Activated CD4-positive, alpha-beta T cell treated with anti-CD3 and anti-CD28 coated beads for 4 hours (primary cell): ENCODE measurements at places on chromosomes 6 and 20.
A peak's percentile ranks its signal among the peaks of the same experiment; 100 is the strongest.

- peak; percentile 7 for DNase-seq
Observed at GRCh38 chr6:18154507-18155149, at the start of gene TPMT. Gene TPMT, minus strand, starts transcription at chr6:18155077. Its CDS starts 5,950 bp downstream, at chr6:18149127.

DNA sequence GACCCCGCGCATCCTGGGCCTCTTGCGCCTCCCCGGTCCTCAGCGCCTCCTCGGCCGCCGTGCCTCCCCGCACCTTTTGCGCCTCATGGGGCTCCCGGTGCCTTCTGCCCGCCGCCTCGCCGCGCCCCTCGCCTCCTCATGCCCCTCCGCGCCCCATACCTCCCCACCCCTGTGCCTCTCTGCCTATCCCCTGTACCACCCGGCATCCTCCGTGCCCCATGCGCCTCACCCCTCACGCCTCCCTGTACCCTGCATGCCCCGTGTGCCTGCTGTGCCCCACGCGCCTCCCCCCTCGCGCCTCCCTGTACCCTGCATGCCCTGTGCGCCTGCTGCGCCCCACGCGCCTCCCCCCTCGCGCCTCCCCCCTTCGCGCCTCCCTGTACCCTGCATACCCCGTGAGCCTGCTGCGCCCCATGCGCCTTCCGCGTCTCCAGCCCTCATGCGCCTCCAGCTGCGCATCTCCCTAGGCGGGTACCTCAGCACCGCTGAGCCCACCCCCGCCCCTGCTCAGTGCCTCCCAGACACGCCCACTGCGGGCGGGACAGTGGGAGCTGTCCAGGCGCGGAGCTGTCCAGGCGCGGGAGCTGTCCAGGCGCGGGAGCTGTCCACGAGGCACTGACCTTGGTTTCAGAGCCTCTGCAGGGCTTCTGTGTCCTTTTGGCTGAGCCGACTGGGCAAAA, 37.1 kb downstream of the IGF2R start:
- DNase-seq = no peak

DNA sequence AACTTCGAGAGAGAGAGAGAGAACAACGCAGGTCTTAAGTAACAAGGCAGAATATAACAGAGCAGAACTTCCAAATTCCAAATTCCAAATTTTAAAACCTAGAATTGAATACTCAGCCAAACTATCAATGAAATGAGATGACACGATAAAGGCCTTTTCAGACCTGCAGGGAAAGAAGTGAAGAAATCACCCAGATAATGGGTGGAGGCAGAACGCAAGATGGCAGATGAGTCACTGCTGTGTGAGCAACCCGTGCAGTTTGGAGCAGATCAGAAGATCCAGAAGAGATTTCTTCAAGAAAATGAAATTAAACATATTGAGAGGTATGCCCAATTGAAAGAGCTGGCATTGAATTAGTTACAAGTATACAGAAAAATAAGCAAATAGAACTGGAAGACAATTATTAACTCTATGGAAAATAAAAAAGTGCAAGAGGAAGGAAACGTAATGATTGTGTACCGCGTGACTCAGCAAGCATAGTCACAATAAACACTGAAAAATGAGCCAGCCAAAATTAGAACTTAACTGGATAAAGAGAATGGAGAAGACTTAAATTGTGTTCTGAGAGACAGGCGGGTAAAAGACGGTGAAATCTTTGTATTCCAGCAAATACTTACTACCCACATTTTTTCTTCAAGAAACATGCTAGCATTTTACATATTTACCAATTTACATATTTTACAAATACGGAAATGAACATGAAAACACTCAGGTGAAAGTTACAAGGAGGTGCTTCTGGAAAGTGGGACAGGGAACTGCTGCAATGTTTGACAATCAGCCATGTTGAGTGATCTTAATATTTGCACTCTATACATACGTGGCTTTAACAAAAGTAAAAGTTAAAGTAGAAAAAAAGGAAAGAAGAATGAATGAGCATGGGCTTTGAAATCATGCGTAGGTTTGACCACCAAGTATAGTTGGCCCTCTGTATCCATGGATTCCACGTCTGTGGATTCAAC, 87.9 kb upstream of the CDYL start:
- DNase-seq = no peak

GRCh38 chr6:157644043-157644810, 178.8 kb upstream of the SNX9 start:
- DNase-seq = peak; percentile 33

DNA sequence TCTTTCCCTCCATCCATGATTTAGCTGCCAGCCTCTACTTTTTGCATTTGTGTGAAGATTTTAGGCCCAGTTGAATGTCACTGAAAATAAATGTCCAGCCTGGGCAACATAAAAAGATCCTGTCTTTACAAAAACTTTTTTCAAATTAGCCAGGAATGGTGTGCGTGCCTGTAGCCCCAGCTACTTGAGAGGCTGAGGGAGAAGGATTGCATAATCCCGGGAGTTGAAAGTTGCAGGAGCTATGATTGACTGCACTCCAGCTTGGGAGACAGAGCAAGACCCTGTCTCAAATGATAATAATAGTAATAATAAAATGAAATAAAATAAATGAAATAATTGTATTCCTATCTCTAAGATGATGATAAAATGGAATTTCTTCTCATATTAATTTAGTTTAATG, 5.0 kb upstream of the GFOD1 start:
- DNase-seq = no peak

DNA sequence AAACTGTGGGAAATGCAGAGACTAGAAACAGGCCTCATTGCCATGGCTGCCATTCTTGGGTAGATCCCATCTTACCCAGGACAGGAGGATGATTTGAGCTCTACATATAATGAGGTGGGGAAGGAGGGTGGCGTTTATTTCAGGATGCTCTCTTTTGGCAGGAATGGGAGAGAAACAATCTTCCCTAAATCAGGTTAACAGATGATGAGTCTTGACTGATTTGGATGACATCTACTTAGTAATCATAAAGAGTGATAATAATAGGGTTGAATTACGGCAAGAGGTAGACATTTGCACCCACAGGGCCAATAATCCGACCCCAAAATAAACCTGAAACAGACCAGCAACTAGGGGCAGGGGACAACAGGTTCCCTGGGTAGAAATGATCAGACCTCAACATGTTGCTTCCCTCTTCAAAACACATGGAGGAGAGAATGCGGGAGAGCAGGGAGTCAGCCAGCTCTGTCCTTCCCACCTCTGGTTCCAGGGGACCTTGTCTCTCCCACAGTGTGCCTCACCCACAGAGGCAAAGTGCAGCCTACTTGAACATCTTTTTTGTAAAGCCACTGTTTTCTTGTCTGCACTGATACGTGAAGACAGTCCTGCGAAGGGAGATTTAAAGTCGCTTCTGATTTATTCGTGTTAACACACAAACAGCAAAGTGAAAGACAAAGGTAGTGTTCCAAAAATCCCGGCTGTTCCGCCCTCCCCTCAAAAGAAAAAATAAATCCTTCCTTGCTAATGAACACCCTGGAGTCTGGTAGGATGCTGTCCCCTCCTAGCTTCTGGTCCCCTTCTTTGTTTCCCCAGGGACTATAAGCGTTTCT, 3.9 kb downstream of the FOXQ1 start:
- no peak for DNase-seq

- DNase-seq = peak; percentile 20
Observed at GRCh38 chr6:158854214-158855101, 35.3 kb upstream of the EZR start.

DNA sequence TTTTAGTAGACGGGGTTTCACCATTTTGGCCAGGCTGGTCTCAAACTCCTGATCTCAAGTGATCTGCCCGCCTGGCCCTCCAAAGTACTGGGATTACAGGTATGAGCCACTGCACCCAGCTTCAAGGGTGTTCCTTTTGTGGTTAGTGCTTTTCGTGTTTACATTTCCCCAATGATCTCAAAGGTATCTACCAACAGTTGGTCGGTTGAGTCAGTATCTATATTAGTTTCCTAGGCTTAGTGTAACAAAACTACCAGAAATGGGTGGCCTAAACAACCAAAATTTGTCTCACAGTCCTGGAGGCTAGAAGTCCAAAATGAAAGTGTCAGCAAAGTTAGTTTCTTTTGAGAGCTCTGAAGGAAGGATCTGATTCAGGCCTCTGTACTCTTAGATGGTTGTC, 30.1 kb downstream of the CASP8AP2 start:
- DNase-seq = no peak

DNA sequence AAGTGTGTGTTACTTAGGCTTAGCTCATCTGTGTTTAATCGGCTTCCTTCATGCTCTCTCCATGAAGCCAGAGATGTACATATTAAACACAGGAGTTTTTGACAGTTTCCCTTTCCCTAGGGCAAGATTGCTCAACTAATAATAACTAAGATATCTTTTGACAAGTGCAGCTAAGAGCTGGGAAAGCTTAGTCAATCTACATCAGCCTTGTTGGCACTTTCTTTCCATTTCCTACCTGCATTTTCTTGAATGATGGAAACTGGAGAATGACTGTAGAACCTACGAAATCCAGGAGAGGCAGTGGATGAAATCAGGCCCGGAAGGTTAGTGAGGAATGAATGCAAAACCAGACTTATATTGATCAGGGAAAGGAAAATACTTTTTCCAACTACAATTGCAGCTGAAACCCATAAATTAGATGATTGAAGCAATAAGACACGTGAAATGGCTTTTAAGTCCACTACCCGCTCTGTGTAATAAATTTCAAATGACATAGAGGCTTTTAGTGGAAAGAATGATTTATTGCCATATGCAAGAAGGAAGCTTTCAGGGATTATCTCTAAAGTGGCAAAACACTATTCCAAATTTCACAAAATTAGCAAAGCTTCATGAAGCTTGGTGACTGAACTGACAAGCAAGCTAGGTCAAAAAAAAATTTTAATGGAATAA, 237.2 kb upstream of the ID4 start:
- DNase-seq = no peak

- no peak for DNase-seq
Observed at GRCh38 chr6:18985996-18986395, 598.8 kb downstream of the RNF144B start.

DNA sequence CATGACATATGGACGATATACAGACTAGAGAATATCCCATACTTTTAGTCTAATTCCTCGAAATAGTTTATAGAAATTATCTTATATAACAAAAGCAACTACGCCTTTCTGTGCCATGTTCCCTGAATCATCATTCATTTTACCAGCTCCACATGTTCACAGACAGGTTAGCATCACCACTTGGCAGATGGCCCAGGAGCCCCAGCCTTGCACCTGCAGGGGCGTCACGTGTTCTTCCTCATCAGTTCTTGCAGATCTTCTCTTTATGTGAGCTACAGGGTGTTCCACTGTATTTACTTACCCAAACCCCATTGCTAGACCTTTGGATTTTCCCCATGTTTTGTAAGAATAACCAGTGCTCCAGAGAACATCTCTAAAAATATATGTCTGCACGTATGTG, 12.6 kb upstream of the BNIP5 start:
- no peak for DNase-seq

- DNase-seq = no peak
Observed at GRCh38 chr6:18302561-18303439, 38.5 kb upstream of the DEK start.

GRCh38 chr6:47579040-47579439, 101.5 kb downstream of the CD2AP start:
- DNase-seq = no peak

DNA sequence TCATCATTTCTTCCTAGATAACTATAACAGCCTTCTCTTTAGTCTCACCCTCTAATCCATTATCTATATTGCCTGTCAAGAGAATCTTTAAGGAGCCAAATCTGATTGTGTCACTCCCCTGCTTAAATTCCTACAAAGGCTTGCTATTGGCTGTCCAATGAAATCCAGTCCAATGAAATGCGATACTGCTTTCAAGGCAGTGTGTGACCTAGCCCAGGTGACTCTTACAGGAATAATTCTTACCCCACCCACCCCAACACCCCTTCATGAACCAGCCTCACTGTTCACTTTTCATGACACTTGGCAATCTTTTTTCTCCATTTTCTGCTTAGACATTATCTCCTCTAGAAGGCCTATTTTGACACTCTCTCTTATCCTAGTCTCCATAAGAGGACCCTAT, 163.3 kb upstream of the MARCKS start:
- no peak for DNase-seq

GRCh38 chr6:52663120-52663935, 7.6 kb upstream of the TMEM14A start:
- peak; percentile 50 for DNase-seq

DNA sequence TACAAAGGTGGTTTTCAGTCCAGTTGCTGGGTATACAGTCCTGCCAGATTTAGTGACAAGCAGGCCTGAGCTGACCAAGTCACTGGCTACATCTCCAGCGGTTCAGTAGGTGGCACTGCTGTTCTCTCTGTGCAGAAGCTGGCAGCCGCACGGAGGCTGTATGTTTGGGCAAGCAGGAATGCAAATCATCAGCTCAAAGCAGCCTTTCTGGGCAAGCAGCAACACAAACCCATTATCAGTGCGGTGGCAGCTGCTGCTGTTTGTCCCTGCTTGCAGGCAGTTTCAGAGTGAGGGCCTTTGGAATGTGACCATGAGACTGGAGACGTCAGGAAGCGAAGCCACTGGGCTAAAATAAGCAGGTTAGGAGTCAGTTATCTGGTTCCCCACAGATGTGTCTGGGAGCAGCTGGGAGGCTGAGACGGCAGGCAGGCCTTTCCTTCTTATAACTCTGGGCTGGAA, 72.5 kb downstream of the TXLNB start:
- peak; percentile 73 for DNase-seq

DNA sequence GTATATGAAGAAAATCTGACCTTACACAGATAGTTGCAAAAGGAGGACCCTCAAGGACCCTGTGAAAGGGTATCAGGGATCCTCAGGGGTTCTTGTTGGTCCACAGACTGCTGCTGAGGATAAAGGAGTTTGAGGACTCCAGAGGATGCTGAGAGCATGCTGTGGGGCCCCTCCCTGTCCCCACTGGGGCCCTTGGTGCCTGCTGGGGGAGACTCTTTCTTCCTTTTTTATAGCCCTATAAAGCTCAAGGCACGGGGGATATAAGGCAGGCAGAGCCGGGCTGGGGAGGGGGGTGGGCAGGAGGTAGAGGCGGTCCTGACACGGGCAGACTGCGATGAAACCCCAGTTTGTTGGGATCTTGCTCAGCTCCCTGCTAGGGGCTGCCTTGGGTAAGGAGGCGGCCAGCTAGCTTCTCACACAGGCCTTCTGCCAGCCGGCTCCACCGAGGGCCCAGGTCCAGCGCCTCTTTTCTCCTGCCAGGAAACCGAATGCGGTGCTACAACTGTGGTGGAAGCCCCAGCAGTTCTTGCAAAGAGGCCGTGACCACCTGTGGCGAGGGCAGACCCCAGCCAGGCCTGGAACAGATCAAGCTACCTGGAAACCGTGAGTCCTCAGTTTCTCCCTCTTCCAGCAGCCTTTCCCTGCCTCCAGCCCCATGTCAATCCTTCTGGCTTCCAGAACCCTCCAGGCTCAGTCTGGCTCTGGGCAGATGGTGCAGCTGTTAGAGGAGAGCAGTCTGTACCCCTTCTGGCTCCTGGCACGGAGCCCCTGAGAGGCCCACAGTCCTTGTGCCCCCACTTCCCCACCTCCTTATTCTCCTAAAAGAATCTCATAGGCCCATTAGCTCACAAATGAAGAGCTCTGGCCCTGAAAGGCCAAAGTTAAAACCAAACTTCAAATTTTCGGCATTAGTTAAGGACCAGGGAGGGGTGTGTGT, at the start of gene LY6G6D:
Gene LY6G6D (plus strand): TSS at position 327 of the 937 bp plus-strand sequence. CDS start 8 bp downstream, at position 335.
- no peak for DNase-seq

GRCh38 chr20:34581341-34582184, 23.0 kb downstream of the MAP1LC3A start:
- DNase-seq = no peak
